ENCODE measurements at places on chromosomes 3 and 15.

DNA sequence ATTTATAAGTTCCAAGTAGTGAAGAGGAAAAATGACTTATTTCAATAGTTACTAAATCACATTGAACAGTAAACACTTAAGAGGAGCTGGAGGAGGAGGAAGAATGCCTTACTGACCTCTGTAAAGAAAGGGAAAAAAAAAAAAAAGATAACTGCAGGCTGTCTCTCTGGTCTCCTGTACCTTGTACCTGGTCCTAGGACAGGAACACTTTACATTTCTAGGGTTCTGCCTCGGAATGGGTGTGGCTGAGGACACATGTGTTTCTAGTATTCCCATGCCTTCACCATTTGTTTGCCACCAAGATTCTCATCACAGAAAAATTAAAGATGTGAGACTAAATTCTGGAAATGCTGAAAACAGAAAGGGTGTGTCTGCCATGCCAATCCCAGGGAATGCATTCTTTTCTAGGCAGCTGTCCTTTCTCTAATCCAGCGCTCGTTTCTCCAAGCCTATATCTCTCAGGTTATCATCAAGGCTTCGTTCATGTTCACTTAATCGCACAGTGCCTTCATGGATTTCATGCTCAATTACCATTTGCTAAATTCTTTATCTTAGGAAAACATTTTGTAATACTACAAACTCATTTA is 1208.3 kb downstream of the OTOL1 start:
- no peak for DNase-seq

DNA sequence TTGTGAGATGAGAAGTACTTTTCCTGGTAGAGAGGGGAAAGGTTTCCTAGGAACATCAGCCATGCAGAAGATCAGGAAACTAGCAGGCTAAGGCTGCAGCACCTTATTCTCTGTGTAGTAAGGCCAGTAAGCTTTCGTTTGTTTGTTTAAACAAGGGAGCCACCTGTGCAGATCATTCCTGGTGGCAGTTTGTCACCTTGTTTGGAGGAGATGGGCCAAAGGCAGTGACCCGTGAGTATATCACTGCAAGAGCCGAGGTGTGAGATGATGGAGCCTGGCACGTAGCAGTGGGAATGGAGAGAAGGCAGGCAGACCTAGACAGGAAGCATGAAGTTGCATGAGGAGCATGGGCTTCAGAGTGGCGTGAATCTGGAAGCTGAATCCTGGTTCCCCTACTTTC is 19.6 kb downstream of the ATG7 start:
- no peak for DNase-seq

GRCh38 chr3:128767094-128767750 is 41.2 kb downstream of the RAB7A start:
- DNase-seq: no peak

DNA sequence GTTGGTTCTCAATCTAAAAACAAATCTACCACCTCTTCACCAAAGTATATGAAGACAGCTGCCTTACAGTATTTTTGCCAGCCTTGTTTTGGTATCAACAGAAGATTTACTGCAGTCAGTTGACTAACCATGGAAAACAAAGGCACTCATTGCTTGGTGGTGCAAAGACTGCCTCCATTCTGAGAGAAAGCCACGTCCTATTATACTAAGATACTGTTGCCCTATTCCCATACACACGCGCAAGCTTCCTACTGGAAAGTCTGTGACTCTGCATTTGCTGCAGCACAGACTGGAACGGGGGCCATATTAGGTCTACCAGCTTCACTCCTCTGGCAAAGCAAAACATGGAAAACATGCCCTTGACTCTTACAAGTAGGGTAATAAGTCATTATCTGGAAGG is 18.0 kb downstream of the MTMR10 start:
- DNase-seq: no peak

- no peak for DNase-seq
Observed at GRCh38 chr3:194301730-194302129, 49.4 kb downstream of the CPN2 start.
